ENCODE measurements at places on chromosomes 7 and 10. TPM values are rescaled to one million over a fixed set of nuclear protein-coding genes. Genes with fewer than 3 reads are reported as not detected.

- DNase-seq: no peak
Observed at GRCh38 chr10:69780077-69780476, 21.6 kb upstream of the COL13A1 start.

Gene FAM237B
- total RNA-seq: not detected

GRCh38 chr10:85645053-85645452, 721.5 kb downstream of the GRID1 start:
- DNase-seq: no peak

Gene PTER
- 14.8 TPM for total RNA-seq

DNA sequence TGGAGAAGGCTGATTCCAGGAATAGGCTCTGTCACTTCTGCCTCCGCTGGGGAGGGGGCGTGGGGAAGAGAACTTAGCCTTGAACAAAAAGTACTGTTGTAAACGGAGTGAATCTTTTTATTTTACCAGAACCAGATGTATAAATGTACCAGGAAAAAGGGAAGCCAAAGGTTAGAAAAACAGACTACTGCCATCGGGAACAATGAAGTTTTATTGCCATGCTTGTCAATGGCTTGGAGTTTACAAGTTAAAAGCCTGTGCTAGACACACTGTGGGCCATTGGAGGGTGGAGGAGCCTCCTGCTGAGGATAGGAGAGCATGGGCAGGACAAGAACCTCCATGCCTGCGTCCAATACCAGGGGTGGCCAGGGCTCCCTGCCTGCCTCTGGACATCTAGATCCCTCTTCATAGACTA, 161.7 kb upstream of the LYZL2 start:
- DNase-seq: no peak

- no peak for DNase-seq
Observed at GRCh38 chr7:70596598-70596913, 535.4 kb upstream of the GALNT17 start.

Gene PAPOLB
- under 0.01 TPM for total RNA-seq

Gene OR2A42
- total RNA-seq: under 0.01 TPM

DNA sequence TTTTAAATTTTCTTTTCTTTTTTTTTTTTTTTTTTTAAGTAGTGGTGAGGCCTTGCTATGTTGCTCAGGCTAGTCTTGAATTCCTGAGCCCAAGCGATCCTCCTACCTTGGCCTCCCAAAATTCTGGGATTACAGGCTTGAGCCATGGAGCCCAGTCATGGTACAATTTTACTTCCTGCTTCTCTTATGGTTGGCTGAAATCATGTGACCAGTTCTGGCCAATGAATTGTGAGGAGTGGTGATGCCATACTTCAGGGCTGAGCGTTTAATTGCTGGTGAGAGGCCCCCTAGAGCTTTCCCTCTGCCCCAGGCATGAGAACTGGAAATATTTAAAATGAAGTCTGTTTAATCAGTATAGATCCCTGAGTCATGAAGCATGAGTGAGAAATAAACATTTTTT, 22.2 kb upstream of the BAIAP2L1 start:
- peak; percentile 28 for DNase-seq

Gene NPY
- not detected for total RNA-seq

GRCh38 chr10:29131952-29132547, 156.8 kb upstream of the LYZL1 start:
- DNase-seq: peak; percentile 69

Gene RARRES2
- total RNA-seq: 2.4 TPM

Gene TMEM248
- total RNA-seq: 185 TPM

DNA sequence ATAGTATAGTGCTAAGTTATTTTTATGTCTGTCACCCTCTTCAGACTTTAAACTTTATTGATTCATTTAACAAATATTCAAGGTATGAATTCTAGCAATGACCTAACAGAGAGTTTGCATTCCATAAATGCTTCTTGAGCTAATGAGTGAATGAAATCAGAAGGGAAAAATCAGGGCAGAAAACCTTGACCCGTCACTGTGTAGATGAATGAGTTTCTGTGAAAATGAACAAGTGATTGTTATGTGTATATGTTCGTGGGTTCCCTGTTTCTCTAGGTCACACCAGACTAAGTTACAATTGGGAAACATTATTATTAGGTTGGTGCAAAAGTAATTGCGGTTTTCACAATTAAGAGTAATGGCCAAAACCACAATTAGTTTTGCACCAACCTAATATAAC, 30.1 kb downstream of the APBB1IP start:
- DNase-seq: no peak

Gene ARHGEF35
- total RNA-seq: 0.54 TPM

DNA sequence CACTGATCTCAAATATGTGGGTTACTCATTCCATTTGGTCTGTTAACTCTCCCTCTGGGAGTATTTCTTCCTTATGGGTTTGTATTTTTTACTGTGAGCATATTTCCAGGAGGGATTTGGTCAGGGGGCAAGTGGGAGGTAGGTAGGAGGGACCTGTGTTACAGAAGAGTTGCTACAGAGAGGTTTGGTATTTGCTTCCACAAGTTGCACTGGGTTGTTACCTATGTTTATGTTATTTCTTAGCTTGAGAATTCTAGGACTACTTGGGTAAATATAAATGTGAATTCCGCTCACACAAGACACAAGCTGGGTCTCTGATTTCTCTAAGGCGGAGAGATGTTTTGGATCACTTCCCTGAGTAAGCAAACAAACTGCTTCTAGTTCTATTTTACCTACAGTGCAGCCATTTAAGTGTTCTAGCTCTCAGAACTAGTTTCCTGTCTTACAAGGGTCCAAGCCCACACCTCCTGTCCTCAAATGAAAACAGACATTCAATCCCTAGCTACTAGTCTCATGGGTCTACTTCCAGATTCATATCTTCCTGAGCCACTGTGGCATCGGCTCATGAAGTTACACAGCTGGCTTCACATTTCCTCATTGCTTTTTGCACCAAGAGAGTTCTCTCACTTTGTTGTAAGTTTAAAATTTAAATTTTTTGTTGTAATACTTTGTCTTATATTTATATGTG, 75.4 kb upstream of the PPP1R3C start:
- no peak for DNase-seq

Gene IFT22
- 10.2 TPM for total RNA-seq

GRCh38 chr7:131149429-131149773, 178.3 kb upstream of the MKLN1 start:
- DNase-seq: no peak

DNA sequence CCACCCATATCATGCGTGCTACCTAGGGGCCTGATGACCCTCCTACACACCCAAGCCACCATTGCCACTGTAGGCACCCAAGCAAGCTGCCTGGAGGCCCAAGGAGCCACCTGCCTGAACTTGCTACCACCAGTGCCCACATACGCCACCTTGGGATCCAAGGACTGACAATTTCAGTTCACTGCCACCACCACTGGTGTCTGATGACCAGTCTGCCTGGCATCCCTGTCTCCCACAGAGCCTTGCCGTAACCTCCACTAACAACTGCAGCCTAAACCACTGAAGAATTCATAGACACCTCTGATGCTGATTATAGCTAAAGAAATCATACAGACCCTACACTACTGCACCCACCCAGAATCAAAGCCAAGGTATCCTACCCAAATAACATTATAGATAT, 58.8 kb downstream of the TMEM178B start:
- DNase-seq: no peak

DNA sequence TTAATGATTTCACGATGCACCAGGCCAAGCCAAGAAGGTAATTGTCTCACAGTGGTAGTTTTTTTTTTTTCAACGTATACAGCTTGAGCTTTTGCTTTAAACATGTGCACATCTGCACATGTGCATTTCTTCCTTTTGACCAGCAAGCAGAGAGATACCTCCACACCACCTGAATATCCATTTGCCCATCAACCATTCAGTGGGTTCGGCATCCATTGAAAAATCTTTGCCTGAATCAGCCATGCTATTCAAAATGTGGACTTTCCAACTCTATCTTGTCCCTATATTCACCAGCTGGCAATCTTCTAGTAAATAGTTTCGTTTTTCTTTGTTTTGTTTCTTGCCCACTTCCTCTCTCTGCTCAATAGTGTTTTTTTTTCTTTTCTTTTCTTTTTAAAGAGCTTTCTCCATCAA, 7.7 kb upstream of the TRA2A start:
- DNase-seq: no peak

- no peak for DNase-seq
Observed at GRCh38 chr10:15672469-15672868, 47.3 kb downstream of the ITGA8 start.

GRCh38 chr7:112140600-112140999, 65.6 kb downstream of the DOCK4 start:
- no peak for DNase-seq

GRCh38 chr10:30637881-30638467, 8.4 kb upstream of the LYZL2 start:
- DNase-seq: no peak

DNA sequence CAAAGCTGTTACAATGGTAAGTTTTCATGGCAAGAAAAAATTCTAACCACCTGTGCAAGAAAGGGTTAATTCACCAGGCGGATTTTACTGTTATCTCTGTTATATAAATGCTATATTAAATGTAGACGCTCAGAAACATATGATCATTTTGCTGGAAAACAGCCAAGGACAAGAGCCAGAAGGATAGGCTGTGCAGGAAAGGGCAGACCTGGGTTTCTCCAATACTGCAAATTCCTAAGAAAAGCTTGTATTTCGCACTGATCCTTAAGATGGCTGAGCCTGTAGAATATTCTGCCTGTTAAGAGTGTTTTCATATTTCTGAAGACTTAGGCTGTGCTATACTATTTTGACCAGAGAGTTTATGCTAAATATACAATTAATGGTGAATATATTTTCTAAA, 564.1 kb upstream of the KCND2 start:
- no peak for DNase-seq

DNA sequence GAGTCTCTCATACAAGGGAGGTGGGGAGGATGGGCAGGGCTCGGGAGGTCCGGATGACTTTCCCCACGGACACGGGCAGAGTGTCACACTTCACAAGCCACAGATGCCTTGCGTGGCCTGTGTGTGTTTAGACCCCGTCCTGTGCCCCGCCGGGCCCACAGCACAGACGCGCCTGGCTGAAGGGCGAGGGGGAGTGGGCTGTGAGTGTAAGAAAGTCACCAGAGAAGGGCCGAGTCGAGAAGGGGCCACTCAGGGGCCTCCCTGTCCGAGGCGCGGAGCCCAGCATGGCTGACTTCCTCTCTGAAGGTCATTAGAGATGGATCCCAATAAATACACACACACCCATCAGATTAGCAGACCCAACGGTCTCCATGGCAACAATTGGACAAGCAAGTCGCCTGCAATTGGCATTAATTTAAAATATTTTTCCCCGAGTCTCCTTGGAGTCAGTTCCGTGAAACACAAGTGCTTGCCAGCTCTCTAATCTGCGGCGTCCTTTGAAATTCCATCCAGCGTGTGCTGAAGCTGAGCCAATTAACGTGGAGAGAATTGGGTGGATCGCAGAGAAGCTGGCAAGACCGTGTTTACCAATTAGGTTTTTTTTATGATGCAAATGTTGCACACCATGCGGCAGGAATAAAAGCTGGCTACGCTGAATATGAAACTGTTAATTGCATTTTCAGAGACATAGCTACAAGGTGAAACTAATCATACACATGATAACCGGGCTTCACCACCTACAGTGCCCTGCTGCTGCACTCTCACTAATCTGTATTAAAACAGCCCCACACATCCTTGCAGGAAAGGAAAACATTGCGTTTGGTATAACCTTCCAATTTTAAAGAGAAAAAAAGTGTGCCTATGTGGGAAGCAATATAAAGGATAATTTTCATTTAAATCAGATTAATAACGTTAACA, 571.2 kb downstream of the PTPRN2 start:
- no peak for DNase-seq

GRCh38 chr7:138282997-138283396, 177.1 kb upstream of the TRIM24 start:
- DNase-seq: no peak

DNA sequence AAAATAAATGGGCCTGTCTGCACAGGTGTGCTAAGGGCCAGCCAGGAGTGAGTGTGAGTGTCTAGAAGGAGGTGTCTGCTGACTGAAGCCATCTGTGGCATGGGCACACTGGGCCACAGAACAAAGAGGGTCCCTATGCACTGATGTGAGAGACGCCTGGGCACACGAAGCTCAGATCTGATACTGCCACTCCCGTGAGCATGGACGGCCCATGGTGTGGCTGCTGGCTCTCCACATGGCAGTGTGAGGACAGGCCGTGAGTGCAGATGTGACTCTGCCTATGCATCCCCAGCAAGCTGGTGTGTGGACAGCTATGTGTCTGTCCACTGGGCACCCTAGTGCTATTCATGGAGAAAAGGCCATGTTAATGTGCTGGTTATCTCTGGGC, 12.8 kb upstream of the MYL7 start:
- DNase-seq: no peak

- DNase-seq: no peak
Observed at GRCh38 chr7:47281966-47282643, 299.8 kb downstream of the TNS3 start.

Gene SFTPA1
- total RNA-seq: not detected

- no peak for DNase-seq
Observed at GRCh38 chr10:123771877-123772644, 105.9 kb downstream of the GPR26 start.

Gene ARHGAP22
- 67.3 TPM for total RNA-seq

Gene ZMIZ1
- total RNA-seq: 114 TPM

- peak; percentile 51 for DNase-seq
Observed at GRCh38 chr7:19491821-19492452, 216.9 kb downstream of the POLR1F start.

GRCh38 chr10:112307358-112308124, 24.3 kb downstream of the TECTB start:
- no peak for DNase-seq

- DNase-seq: no peak
Observed at GRCh38 chr10:45614869-45615268, 57.7 kb downstream of the ZFAND4 start.

DNA sequence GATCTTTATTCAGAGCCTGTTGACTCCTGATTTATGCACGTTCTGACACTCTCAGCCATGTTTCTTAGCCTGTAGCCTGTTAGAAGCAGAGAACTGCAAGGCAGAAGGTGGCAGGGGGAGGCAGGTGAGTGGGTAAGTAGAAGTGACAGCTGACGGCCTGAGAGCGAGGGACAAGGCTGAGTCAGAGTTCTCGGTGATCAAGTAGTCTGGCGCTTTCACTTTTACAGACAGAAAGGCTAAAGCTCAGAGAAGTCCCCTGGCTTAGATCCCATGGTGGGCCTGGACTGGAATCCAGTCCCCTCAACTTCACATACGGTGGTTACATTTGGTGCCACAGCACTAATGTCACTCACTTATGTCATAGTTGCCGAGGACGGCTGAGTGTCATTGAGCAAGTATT, 139.0 kb downstream of the TACC2 start:
- DNase-seq: no peak

- no peak for DNase-seq
Observed at GRCh38 chr10:30784524-30784896, 155.0 kb upstream of the LYZL2 start.

Gene SEPTIN7
- 39.3 TPM for total RNA-seq
